ENCODE measurements at places on chromosomes 13 and 19. TPM values are rescaled to one million over a fixed set of nuclear protein-coding genes. Genes with fewer than 3 reads are reported as not detected.

The TTC9B gene
- total RNA-seq: not detected

The GRK1 gene
- total RNA-seq: 0.11 TPM

The CCDC169 gene
- total RNA-seq: 41.8 TPM

The VSTM1 gene
- not detected for total RNA-seq

The S1PR4 gene
- total RNA-seq: 0.28 TPM

The NCCRP1 gene
- total RNA-seq: 2.0 TPM

The MISP gene
- total RNA-seq: 0.70 TPM

GRCh38 chr13:27353708-27354107 lies 70.7 kb upstream of the GTF3A start:
- no peak for DNase-seq

GRCh38 chr19:41189425-41190065 lies 3.5 kb upstream of the CYP2S1 start:
- no peak for DNase-seq

- no peak for DNase-seq
Observed at GRCh38 chr13:32791545-32792172, 205.4 kb downstream of the PDS5B start.

- DNase-seq: no peak
Observed at GRCh38 chr13:110114316-110114715, 192.6 kb downstream of the COL4A1 start.

DNA sequence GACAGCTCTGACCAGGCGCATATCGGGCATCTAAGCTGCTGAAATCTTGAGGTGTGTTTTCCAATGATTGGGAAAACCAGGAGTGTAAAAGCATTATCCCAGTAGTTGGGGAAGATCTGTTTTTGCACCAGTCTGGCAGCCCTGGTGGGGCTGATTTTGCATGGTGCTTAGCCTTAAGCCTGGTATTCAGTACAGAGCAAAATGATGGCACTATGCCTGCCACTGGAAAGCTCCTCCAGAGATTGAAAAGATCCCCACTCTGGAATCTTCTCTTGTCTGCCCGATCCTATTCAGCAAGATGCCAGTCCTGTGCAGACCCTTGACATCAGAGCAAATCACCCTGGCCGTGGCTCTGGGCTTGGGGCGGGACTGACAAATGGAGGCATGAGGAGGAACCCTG lies 44.7 kb upstream of the SIAH3 start:
- no peak for DNase-seq

DNA sequence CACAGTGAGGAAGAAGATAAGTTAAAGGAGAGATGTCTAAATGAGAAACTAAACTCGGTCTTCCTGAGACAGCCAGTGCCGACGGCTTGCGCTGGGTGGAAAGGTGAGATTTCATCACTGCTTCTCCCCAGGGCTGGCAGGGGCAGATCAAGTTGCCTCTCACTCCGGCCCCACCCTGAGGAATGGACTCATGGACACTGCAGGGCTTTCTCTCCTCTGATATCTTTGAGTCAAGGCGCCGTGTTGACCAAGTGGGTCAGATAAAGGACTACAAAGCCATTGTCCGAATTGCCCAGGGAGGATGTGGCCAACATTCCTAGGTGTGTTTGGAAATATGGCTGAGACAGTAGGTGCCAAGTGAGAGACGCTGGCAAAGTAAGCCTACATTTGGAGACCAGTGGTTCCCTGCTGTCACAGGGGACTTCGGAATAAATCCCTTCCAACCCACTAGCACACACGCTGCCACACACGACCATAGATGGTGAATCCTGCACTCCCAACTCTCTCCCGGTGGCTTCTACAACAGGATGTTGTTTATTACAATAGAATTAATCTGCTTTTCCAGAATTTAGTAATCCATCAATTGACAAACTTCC lies 156.5 kb upstream of the TSC22D1 start:
- DNase-seq: no peak

GRCh38 chr13:73195091-73195490 lies 136.3 kb downstream of the KLF5 start:
- DNase-seq: no peak

Data from WTC11 (cell line).